ENCODE measurements at places on chromosomes 12 and 14.

DNA sequence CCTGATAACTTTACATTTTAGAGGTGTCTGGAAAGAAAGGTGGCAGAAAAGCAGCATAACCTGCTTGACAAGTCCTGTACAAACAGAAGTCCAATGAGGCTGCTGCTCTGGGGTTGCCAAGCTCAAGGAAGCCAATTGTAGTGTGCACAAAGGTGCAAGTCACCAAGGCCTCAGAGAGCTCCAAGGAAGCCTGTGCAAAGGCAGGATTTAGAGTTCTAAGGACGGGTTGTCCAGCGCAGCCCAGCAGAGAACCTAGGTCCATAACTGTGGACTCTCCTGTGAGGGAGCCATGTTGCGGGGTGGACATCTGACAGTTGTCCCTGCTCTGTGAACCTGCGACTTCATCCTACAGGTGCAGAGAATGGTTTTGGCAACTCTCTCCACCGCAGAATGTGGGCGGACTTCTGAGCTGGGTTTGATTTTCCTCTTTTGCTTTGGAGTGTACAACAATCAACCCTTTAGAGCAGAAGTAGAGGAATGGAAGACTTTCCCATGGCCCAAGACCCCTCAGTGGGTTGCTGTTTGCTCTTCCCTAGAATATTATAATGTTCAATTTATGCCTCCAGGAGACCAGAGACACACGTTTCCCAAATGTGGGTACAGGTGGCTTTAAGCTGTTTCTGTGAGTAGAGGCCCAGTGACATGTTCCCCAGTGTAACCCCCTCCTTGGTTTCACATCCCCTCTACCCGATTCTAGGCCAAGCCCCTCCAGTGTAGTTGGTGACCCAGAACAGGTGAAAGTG lies 81.0 kb downstream of the ETV6 start:
- peak; percentile 95 for DNase-seq

DNA sequence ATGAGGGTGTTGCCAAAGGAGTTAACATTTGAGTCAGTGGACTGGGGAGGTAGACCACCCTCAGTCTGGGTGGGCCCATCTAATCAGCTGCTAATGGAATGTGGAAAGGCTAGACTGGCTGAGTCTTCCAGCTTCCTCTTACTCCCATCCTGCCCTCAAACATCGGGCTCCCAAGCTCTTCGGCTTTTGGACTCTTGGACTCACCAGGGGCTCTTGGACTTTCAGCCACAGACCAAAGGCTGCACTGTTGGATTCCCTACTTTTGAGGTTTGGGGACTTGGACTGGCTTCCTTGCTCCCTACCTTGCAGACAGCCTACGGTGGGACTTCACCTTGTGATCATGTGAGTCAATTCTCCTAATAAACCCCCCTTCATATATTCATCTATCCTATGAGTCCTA lies 276.6 kb upstream of the DIO3 start:
- no peak for DNase-seq

- no peak for DNase-seq
These were observed 104.0 kb downstream of the CALM1 start for GRCh38 chr14:90500665-90501370.

DNA sequence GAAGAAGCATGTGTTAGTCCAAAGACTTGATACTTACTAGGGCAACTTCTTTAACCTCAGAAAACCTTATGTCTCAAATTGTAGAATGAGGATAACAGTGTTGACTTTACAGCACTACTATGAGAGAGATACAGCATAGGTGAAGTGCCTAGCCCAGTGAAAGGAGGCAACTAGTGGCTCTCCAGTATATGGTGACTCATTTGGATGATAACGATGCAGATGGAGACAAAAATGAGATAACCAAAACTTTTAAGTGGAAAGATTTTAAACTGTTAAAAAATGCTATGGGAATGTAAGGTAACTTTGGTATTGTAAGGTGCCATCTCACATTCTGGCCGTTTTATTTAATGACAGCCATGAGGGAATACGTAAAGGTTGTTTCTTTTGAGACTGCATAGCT lies 2.7 kb downstream of the PHC1 start:
- DNase-seq, result no peak

DNA sequence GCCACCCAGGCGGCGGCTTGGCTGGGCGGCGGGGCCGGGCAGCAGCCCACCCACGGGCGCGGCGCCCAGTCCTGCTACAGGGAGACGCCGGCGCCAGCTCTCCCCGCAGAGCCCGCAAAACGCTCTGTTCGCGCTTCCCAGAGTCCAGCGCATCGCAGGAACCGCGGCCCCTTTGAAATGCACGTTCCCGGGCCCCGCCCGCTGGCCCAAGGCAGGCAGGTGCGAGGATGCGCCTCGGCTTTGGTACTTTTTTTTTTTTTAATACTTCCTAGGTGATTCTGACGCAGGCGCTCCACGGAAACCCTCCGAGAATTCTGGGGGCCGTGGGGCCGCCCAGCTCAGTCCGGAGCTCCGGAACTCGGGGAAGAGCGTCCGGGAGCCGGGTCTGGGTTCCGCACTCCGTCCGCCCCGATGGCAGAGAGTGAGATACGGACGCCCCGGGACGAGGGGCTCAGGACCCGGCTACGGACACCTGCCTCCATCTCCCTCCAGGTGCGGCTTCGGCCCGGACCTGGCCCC lies 483 bp downstream of the POC1B start:
- DNase-seq, result no peak

- no peak for DNase-seq
These were observed 1.4 kb downstream of the KCNMB4 start for GRCh38 chr12:70367258-70368141.

- no peak for DNase-seq
These were observed 88.4 kb upstream of the PRKD1 start for GRCh38 chr14:30016002-30016401.

DNA sequence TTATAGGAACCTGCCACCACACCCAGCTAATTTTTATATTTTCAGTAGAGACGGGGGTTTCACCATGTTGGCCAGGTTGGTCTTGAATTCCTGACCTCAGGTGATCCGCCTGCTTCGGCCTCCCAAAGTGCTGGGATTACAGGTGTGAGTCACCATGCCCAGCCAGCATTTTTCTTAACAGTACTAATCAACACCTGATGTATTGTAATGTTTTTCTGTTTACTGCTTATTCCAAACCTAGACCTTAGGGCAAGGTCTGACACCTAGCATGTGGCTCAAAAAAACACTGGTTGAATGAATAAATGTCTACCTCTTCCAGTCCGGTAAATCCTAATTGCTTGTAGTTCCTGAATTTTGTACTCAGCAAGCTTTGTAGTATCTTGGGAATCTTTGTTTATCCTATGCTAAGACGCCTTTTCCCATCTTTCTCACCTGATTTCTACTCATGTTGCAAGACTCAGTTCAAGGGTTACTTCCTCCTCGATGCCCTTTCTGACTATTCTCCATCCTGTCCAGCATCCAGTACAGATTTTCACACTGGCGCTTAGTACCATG lies 2.8 kb downstream of the PAN2 start:
- DNase-seq, result no peak

DNA sequence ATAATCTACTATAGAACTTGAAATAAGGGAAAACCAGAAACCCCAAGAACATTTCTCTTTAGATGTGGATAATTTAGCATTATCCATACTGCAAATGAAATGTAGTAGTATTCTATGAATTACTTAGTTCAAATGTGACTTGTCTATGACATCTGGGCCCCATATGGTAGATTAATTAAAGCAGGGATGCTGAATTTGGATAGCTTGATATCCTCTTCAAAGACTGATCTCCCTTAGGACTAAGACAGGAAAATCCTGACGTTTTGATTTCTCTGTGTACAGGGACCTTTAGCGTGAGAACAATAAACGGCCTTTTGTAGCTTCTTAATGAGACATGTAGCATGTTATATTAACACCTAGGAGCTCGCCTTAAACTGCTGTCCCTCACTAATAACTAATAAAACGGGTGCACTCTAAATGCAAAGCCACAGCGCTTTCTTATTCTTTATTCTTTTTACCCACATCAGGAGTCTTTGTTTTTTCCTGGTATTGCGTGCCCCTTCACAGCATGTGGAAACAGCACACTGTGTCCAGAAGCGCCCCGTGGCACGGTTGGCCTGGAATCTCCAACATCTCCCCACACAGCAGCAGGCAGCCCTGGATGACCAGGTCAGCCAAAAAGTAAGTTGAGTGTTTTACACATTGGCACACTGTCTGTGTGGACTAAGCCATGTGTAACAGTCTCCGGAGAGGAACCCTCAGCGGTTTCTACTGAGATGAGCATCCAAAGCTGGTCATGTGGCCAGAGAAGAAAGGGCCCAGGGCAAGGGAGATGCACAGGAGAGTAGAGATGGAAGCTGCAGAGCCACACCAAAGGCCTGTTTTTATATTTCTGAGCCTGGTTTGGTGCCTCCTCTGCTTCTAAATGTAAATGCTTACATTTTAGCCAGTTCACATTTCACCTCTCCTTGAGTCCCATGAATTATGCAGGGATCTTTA lies 93.1 kb downstream of the SRGAP1 start:
- no peak for DNase-seq

GRCh38 chr14:52111583-52111982 lies 42.7 kb upstream of the NID2 start:
- DNase-seq, result no peak

GRCh38 chr14:51498411-51499227 lies 153.1 kb upstream of the FRMD6 start:
- no peak for DNase-seq

GRCh38 chr12:8037947-8038346 lies 5.4 kb downstream of the FOXJ2 start:
- DNase-seq, result no peak

- DNase-seq, result no peak
These were observed 82.0 kb upstream of the OTOGL start for GRCh38 chr12:80017261-80017870.

DNA sequence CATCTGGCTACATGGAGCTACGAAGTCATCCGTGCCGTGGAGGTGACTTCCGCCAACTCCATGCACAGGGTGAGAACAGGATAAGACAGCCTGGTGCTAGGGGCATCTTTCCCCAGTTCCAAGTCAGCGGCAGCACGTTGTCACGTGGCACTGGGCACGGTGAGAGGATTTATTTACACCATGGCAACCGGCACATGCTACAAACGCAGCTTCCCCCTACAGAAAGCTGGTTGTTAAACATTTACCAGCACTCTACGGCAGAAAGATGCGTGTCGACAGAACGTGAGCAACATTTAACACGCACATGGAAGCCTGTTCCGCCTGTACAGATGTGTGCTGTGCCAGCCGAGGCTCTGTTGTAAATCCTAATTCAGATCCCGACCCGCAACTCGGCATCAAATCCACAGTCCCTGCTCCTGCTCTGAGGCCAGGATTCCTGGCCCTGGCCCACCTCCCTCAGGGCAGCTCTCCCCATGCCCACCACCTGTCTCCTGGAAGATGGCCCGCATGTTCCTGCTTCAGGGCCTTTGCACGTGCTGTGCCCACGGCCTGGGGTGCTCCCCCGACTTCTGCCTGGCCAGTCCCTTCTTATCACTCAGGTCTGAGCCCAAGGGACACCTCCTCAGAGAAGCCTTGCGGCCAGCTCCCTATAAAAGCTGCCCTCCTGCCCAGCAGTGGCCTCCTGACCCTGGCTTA lies 114.1 kb downstream of the RFLNA start:
- no peak for DNase-seq

- DNase-seq, result no peak
These were observed 126.9 kb downstream of the GPHN start for GRCh38 chr14:66634876-66635275.

GRCh38 chr12:105278043-105278697 lies 42.2 kb upstream of the APPL2 start:
- DNase-seq, result no peak

- no peak for DNase-seq
These were observed 97.7 kb downstream of the PPM1A start for GRCh38 chr14:60346706-60347105.

DNA sequence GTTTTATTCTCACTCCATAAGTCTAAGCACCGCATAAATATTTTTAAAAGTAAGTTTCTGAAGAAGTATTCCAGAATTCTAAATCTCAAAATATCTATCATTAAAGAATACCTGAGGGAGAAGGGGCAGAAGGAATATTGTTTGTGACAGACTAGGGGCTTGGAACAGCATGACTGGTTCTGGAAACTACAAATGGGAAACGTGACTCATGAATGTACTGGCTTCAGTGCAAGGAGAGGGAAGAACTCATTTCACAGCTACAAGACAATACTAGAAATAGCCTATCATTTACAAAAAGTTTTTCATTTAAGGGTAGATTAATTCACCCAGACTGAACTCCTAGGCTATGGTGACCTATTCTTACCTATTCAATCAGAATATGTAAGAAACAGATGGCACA lies 121.3 kb downstream of the SLC25A21 start:
- no peak for DNase-seq

- no peak for DNase-seq
These were observed 93.1 kb upstream of the EVL start for GRCh38 chr14:99971941-99972747.

DNA sequence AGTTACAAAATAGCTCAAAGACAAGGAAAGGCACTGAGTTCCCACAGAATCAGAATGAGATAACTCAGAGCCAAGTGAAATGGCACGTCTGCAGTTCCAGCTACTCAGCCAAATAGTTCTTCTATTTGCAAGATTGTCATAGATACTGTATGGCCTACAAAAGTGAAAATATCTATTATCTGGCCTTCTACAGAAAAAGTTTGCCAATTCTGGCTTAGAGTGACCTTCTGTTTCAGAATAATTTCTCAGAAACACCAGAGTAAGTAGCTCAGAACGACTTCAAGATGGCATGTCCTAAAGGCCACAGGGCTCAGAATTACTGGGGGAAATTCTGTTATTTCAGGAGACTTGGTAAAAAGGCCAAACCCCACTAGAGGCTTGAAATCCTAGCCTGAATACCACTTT lies 10.7 kb upstream of the RTRAF start:
- DNase-seq, result no peak

GRCh38 chr12:87720967-87721366 lies 308.2 kb downstream of the C12orf50 start:
- no peak for DNase-seq

DNA sequence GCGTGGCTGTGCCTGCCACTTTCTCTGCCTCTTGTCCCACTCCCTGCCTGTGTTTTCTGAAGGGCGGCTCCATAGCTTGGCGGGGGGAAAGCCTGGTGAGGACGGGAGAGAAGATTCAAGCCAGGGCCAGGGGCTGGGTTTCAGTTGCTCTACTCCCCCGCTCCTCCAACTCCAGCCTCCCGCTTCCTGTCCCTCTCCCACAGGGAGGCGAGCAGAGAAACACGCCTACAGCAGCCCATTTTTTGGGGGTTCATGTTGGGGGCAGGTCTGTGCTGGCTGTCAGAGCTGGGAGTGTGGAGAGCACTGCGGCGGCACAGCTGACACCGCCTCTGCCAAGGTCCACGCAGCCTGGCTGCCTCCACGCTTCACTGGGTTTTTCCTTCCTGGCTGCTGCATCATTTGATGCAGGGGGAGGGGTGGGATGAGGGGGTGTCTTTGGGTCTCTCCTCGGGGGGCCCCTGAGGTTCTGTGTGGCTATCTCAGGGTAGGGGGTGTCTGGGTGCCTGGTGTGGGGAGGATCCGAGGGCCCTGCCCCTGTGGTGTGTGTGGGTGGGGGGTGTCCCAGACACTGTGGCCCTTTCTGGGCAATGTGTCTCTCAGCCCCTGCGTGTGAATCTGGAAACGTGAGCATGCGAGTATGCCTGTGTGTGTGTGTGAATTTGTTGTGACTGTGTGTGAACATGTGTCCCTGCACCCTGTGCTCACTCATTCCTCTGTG lies 10.7 kb upstream of the KRT80 start:
- DNase-seq, result no peak
